Trophoblast cell (in vitro differentiated cells and primary cell): ENCODE measurements at places on chromosomes 4 and X.

GRCh38 chr4:45663003-45663402 lies 460.9 kb downstream of the GABRG1 start:
- no peaks in the 10 kb centered on the region for H3K27me3 ChIP-seq
- no peak overlapping the region for H3K4me3 ChIP-seq
- no peaks in the 10 kb centered on the region for H3K4me1 ChIP-seq
- H3K27ac ChIP-seq = no peak overlapping the region

DNA sequence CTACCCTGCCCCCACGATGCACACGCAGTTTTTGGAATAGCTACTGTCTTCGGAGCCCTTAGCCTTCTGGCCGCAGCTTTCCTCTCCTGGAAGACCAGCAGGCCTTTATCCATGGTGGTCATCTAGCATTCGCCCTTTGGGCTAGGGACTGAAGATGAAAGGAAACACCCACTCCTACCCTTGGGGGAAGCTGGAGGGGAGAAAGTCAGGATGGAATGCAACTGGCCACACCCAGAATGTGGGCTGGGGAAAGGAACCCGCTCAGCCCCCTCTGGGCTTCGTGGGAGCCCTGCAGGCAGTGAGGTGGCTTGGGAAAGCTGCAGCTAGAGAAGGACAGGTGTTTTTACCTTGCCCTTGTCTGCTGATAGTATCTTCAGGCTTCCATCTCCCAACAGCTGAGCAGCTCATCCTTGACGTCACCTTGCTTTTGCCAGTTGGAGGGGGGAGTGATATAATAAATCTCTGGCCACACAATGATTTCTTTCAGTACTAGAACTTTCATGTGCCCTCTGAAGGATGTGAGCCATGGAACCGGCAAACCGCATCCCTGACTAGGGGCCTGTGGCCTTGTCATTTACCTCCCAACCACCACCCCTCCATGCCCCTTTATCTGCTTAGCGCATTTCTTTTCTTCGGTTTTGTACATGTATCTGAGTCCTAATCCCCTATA lies 59.0 kb downstream of the ELF4 start:
- H3K4me1 ChIP-seq = peaks cover 18% of the 10 kb centered on the region
- H3K4me3 ChIP-seq = no peak overlapping the region
- H3K27me3 ChIP-seq = no peaks in the 10 kb centered on the region

DNA sequence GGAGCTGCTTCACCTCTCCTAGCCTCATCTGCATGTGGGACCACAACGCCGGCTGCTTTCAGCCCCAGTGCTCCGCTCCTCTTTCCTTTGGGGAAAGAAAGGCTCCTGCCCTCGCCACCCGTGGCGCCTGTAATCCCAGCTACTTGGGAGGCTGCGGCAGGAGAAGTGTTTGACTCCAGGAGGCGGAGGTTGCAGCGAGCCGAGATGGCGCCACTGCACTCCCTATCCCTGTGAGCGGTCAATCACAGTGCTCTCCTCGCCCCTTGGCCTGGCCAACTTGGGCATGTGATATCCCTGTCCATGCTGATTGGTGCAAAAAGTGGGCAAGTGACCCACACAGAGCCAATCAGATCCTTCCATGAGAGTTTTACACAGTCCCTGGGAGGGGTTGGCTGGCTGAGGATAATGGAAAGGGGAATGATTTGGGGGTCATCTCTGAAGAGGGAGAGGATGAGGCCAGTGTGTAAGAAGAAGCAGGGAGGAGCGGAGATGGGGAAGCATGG lies 56.2 kb downstream of the WFS1 start:
- no peaks in the 10 kb centered on the region for H3K36me3 ChIP-seq
- H3K4me1 ChIP-seq = peaks cover 2% of the 10 kb centered on the region
- DNase-seq = no peak
- no peak overlapping the region for H3K27ac ChIP-seq
- no peaks in the 10 kb centered on the region for H3K27me3 ChIP-seq

DNA sequence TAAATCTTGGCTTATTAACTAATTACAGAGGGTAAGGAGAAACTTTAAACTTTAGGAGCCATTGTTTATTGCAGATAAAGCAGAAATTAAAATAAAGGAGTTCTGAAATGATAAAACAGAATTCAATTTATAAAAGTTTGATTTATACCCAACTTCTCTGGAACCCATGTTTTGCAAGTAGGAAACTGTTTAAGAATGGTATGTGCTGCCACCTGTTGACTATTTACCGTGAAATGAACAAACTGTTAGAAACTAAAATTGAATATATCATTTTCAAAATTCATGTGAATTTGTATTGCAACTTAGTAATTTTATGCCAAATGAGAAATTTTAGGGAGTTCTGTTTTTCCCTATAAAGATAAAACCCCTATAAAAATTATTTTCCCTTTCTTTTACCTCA lies 11.0 kb upstream of the TBC1D8B start:
- no peaks in the 10 kb centered on the region for H3K36me3 ChIP-seq
- H3K4me3 ChIP-seq = no peak overlapping the region
- peak; percentile 19 for DNase-seq
- H3K4me1 ChIP-seq = no peaks in the 10 kb centered on the region
- H3K27ac ChIP-seq = no peak overlapping the region
- H3K27me3 ChIP-seq = no peaks in the 10 kb centered on the region

DNA sequence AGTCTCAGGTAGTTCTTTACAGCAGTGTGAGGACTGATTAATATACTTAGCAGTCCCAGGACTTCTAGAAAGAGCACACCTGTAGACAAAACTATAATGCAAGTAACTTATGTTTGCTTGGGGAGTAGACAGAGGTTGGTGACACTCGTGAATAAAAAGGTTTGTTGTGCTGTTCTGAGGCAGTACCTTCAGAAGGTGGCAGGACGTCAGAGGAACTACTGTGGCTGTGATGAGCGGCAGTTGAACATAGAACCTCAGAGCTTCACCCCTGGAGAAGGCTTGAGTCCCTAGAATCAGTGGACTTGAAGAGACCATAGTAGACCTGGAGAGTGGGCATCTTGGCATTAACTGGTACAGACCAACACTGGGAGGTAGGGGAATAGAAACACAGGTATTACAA lies 3.3 kb upstream of the GBA3 start:
- no peak overlapping the region for H3K4me3 ChIP-seq
- no peaks in the 10 kb centered on the region for H3K27me3 ChIP-seq
- no peak overlapping the region for H3K27ac ChIP-seq

GRCh38 chr4:181659202-181659601 lies 584.0 kb upstream of the TENM3 start:
- no peak overlapping the region for H3K4me3 ChIP-seq
- no peaks in the 10 kb centered on the region for H3K4me1 ChIP-seq
- no peaks in the 10 kb centered on the region for H3K36me3 ChIP-seq
- no peak overlapping the region for H3K27ac ChIP-seq
- no peak for DNase-seq
- H3K27me3 ChIP-seq = no peaks in the 10 kb centered on the region

GRCh38 chr4:177108708-177109107 lies 201.0 kb upstream of the NEIL3 start:
- no peaks in the 10 kb centered on the region for H3K4me1 ChIP-seq
- no peak for DNase-seq
- H3K27ac ChIP-seq = no peak overlapping the region
- H3K27me3 ChIP-seq = no peaks in the 10 kb centered on the region
- H3K4me3 ChIP-seq = no peak overlapping the region
- H3K36me3 ChIP-seq = no peaks in the 10 kb centered on the region
